ENCODE measurements at places on chromosomes 12 and 14. TPM values are rescaled to one million over a fixed set of nuclear protein-coding genes. Genes with fewer than 3 reads are reported as not detected.

DNA sequence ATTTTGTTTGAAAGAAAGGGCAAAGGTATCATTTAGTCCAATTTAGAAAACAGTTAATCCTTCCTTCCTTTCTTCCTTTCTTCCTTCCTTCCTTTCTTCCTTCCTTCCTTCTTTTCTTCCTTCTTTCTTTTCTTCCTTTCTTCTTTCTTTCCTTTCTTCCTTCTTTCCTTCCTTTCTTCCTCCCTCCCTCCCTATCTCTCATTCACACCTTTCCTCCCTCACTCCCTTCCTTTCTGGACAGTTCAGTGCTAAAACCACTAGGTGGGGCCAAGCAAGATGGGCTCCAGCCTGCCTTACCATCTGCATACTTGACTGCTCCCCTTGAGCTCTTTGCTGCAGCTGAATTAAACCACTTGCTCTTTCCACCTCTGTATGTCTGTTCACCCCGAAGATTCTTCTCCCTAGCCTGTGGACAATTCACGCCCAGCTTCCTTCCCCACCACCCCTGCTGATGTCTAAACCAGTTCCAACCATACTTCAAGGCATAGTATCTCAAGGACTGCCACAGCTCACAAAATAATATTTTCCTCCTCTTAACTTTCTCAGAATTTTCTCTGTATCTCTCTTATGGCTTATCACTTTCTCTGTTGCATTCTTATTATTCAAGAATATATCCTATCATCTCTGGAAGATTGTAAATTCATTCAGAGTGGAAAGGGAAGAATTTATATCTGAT is 78.0 kb downstream of the DBX2 start:
- H3K36me3 ChIP-seq = no peaks in the 10 kb centered on the region
- no peak overlapping the region for H3K4me3 ChIP-seq
- no peaks in the 10 kb centered on the region for H3K27me3 ChIP-seq
- no peak overlapping the region for H3K27ac ChIP-seq

DNA sequence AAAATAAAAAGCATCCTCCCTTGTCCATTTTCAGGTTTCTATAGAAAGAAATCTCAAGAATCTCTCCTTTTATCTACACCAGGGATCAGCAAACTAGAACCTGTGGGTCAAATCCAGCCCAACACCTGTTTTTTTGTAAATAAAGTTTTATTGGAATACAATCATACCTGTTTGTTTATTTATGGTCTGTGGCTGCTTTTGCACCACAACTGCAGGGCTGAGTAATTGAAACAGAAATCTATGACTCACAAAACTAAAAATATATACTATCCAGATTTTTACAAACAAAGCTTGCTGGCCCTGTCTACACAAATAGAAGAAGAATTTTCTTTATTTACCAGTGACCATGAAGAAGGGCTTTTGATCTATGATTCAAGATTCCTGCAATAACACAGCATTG is 95.1 kb upstream of the COCH start:
- no peaks in the 10 kb centered on the region for H3K36me3 ChIP-seq
- no peaks in the 10 kb centered on the region for H3K4me1 ChIP-seq
- no peak overlapping the region for H3K4me3 ChIP-seq
- H3K27ac ChIP-seq = no peak overlapping the region

GRCh38 chr12:8564656-8565055 is 24.0 kb upstream of the CLEC4E start:
- no peak overlapping the region for H3K27ac ChIP-seq
- no peak overlapping the region for H3K4me3 ChIP-seq
- H3K27me3 ChIP-seq = no peaks in the 10 kb centered on the region
- H3K4me1 ChIP-seq = no peaks in the 10 kb centered on the region
- DNase-seq = no peak
- no peaks in the 10 kb centered on the region for H3K36me3 ChIP-seq

DNA sequence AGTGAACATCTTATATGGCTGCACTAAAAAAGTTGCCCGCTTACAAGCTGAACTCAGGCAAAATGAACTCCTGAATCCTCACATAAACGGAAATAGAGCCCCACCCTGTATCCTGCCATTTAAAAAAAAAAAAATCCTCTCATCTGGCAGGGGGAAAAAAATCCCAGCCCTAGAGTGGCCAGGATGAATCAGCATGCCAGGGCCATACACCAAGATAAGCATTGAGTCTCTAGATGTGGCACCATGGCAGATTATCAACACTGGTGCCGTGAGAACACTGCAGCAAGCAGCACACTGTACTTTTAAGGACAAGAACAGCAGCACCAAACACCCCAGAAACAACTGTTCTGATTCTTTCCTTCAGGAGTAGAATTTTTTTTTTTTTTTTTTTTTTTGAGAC is 65.5 kb downstream of the RASSF3 start:
- H3K27ac ChIP-seq = peak overlapping the region; percentile 97
- no peak overlapping the region for H3K4me3 ChIP-seq
- no peaks in the 10 kb centered on the region for H3K27me3 ChIP-seq

- H3K27me3 ChIP-seq = no peaks in the 10 kb centered on the region
- no peak for DNase-seq
- H3K36me3 ChIP-seq = no peaks in the 10 kb centered on the region
- no peak overlapping the region for H3K4me3 ChIP-seq
Measured at GRCh38 chr14:79197516-79197915, 1013.8 kb downstream of the DIO2 start.

DNA sequence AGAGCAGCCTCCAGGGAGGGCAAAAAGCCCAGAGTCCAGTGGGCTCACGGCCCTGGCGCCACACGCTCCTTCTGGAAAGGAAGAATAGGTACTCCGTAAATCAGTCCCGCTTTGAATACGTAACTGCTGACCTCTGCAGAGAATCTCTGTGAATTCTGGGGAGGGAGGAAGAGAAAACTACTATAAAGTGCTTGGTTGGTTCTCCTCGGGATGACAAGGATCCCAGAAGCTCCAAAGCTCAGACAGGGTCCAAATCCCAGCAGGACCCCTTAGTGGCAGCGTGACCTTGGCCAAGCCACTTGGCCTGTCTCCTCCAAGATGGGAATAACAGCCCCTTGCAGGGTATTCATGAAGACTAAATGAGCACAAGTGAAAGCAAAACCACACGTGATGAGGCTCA is 31.7 kb downstream of the ANO2 start:
- DNase-seq = no peak
- H3K4me1 ChIP-seq = no peaks in the 10 kb centered on the region
- H3K27me3 ChIP-seq = no peaks in the 10 kb centered on the region
- no peak overlapping the region for H3K4me3 ChIP-seq
- H3K27ac ChIP-seq = no peak overlapping the region

- no peak overlapping the region for H3K27ac ChIP-seq
- H3K4me1 ChIP-seq = no peaks in the 10 kb centered on the region
- no peak for DNase-seq
- H3K4me3 ChIP-seq = no peak overlapping the region
- H3K36me3 ChIP-seq = no peaks in the 10 kb centered on the region
Measured at GRCh38 chr12:121184425-121184824, 25.5 kb upstream of the P2RX4 start.

DNA sequence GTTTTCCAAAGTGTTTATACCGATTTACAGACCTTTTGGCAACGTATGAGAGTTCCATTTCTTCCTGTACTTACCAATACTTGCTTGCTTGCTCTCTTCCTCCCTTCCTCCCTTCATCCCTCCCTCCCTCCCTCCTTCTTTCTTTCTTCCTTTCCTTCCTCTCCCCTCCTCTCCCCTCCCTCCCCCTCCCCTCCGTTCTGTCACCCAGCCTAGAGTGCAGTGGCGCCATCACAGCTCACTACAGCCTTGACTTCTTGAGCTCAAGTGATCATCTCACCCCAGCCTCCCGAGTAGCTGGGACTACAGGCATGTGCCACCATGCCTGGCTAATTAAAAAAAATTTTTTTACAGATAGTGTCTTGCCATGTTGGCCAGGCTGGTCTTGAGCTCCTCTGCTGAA is 40.4 kb downstream of the DIP2B start:
- H3K27me3 ChIP-seq = no peaks in the 10 kb centered on the region
- H3K27ac ChIP-seq = no peak overlapping the region
- H3K4me1 ChIP-seq = no peaks in the 10 kb centered on the region
- no peaks in the 10 kb centered on the region for H3K36me3 ChIP-seq
- no peak overlapping the region for H3K4me3 ChIP-seq

DNA sequence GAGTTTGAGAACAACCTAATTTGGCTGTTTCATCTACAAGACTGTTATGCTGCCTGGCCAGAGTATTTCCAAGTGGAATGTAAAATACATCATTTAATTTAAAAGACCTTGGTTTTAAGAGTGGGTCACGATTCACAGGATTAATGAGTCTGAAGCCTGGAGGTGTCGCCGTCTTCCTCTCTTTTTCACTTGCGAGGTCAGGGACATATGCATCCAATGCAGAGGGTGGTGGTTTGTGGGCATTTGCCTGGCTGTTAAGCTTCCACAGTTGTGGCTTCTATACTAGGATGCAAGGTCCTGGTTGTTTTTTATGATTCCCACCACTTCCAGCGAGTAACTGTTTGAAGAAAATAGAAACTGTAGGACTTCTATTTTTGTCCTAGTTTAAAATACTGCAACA is 22.8 kb upstream of the RASSF3 start:
- no peak overlapping the region for H3K27ac ChIP-seq
- DNase-seq = no peak
- H3K4me1 ChIP-seq = no peaks in the 10 kb centered on the region
- H3K36me3 ChIP-seq = no peaks in the 10 kb centered on the region

DNA sequence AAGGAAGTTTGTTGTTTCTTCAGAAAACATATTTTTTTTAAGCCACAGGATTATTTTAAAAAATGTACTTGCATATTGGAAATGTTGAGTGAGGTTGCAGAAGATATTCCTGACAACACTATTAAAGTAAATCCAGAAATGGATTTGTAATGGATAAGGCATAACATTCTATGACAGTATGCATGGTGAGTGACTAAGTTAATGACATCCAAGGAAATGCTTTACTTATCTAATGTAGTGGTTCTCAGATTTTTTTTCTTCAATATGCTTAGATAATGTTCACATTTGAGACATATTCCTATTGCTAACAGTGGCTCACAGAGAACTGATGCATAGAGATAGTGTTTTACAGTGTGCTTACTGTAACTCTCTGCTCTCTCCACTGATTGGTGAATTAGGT is 49.4 kb downstream of the ZDHHC17 start:
- no peak for DNase-seq
- no peaks in the 10 kb centered on the region for H3K27me3 ChIP-seq
- no peak overlapping the region for H3K27ac ChIP-seq
- no peaks in the 10 kb centered on the region for H3K4me1 ChIP-seq
- H3K4me3 ChIP-seq = no peak overlapping the region

DNA sequence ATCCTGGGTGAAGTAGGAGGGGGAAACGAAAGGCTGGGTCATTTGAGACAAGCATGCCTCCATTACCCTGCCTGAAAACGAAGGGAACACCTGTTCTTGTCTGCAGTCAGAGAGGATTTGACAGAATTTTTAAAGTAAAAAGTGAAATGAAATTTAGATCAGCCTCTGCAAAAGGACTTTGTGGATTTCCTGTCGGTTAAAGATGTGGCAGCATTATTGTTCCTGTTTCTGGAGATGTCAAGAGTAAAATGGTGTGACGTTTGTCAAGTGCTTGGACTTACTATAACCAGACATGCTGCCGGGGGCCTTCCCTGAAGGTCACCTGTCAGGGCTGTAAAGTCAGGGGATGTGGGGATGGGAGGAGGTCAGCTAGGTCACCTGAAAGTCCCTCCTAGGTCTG is 32.0 kb downstream of the NRXN3 start:
- DNase-seq = no peak
- no peaks in the 10 kb centered on the region for H3K4me1 ChIP-seq
- H3K27ac ChIP-seq = no peak overlapping the region
- H3K4me3 ChIP-seq = no peak overlapping the region
- no peaks in the 10 kb centered on the region for H3K27me3 ChIP-seq

DNA sequence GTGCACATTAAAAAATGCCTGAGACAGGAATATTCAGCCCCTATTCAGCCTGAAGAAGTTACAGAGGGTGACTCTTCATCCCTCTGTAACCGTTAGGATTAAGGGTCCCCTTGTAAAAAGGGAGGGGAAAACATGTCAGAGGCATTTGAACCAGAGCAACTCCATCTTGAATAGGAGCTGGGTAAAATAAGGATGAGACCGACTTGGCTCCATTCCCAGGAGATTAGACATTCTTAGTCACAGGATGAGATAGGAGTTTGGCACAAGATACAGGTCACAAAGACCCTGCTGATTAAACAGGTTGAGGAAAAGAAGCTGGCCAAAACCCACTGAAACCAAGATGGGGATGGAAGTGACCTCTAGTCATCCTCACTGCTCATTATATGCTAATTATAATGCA is 19.9 kb upstream of the MDM1 start:
- DNase-seq = no peak
- no peak overlapping the region for H3K4me3 ChIP-seq
- H3K36me3 ChIP-seq = no peaks in the 10 kb centered on the region
- H3K4me1 ChIP-seq = no peaks in the 10 kb centered on the region
- H3K27ac ChIP-seq = no peak overlapping the region

DNA sequence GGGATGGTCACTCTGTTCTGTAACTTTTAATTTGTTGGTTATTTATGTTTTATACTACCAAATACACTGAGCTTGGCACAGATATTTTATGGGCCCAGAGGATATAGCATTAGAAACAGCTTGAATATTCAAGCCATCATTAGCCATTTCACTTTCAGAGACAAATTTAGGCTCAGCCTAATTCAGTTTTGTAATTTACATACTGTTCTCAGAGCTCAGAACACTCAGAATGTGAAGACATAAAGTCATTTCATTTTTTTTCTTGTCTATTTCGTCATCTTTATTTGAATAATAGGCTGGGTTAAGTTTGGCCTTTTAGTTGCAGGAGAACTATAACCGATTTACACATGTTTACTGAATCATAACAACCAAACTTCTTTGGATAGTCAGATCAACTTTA is 361.7 kb downstream of the SNAPC1 start:
- no peak overlapping the region for H3K4me3 ChIP-seq
- H3K27me3 ChIP-seq = no peaks in the 10 kb centered on the region
- H3K27ac ChIP-seq = no peak overlapping the region
- no peaks in the 10 kb centered on the region for H3K4me1 ChIP-seq
- no peak for DNase-seq

DNA sequence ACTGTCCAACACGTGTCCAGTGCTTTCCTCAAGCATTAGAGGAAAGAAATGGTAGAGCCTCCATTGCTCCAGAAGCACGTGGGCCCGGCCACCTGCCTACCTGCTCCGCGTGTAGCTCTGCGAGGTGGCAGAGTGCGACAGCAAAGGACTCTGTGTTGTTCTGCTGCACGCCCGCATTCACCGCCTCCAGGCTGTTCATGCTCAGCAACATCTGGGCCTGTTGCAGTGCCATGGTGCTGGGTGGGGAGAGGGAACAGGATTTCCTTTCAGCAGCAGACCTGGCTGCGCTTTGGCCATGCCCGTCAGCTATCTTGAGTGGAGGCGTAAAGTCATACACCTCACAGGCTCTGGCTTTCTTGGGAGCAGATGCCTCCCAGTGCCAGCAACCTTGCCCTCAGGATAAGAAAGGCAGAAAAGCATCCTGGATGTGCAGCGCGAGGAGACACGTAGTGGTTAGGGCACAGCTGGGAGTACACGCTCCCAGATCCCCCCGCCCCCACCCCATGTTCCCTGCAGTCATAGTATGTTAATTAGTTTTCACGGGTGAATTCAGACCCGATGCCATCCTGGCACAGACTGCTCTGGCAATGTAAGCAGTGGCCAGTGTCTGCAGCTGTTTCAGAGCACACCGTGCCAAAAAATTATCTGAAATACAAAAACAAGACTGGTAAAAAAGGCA is 25.1 kb downstream of the ANAPC5 start:
- H3K4me1 ChIP-seq = no peaks in the 10 kb centered on the region
- DNase-seq = no peak
- H3K36me3 ChIP-seq = peaks cover 15% of the 10 kb centered on the region
- H3K27ac ChIP-seq = no peak overlapping the region
- H3K4me3 ChIP-seq = no peak overlapping the region
- no peaks in the 10 kb centered on the region for H3K27me3 ChIP-seq

The STYK1 gene
- total RNA-seq = 0.36 TPM

The PTGER2 gene
- total RNA-seq = 5.1 TPM

The STAT6 gene
- total RNA-seq = 199 TPM

The FSCB gene
- not detected for total RNA-seq

The MYO1H gene
- total RNA-seq = not detected

The TMEM132D gene
- total RNA-seq = not detected

All from aorta (tissue), 5 donors.